ENCODE measurements at places on chromosomes 2 and 18. TPM values are rescaled to one million over a fixed set of nuclear protein-coding genes. Genes with fewer than 3 reads are reported as not detected.

Gene MEP1B
- 0.34 TPM for polyA plus RNA-seq

Gene GTF2A1L
- 0.68 TPM for polyA plus RNA-seq

Gene GCC2
- polyA plus RNA-seq = 46.5 TPM

Gene COL6A3
- 1.3 TPM for polyA plus RNA-seq

Gene IGFBP2
- polyA plus RNA-seq = 569 TPM

Gene CPLX4
- polyA plus RNA-seq = not detected

Gene REG1B
- polyA plus RNA-seq = not detected

Gene ANO7
- polyA plus RNA-seq = 3.4 TPM

Gene SH2D6
- polyA plus RNA-seq = 1.5 TPM

Gene REEP1
- 19.3 TPM for polyA plus RNA-seq

Gene KIF1A
- 4.3 TPM for polyA plus RNA-seq

Gene ALLC
- polyA plus RNA-seq = not detected

Gene CHMP1B
- polyA plus RNA-seq = 46.9 TPM

Gene SLC5A7
- polyA plus RNA-seq = not detected

Gene VWC2L
- 0.36 TPM for polyA plus RNA-seq

Gene CNGA3
- polyA plus RNA-seq = not detected

Gene RNU2-63P
- not detected for polyA plus RNA-seq

Gene RUFY4
- not detected for polyA plus RNA-seq

Gene HTR2B
- 0.41 TPM for polyA plus RNA-seq

Gene PRSS56
- polyA plus RNA-seq = not detected

Gene KANSL1L
- polyA plus RNA-seq = 15.6 TPM

Gene MATN3
- polyA plus RNA-seq = 4.8 TPM

Gene METTL8
- 16.5 TPM for polyA plus RNA-seq

Gene SCN9A
- polyA plus RNA-seq = 1.4 TPM

Gene EPC2
- 2.1 TPM for polyA plus RNA-seq

Gene GAL3ST2
- not detected for polyA plus RNA-seq

Gene PROKR1
- polyA plus RNA-seq = not detected

Gene ERMN
- not detected for polyA plus RNA-seq

Gene EML6
- 0.36 TPM for polyA plus RNA-seq

Gene ECEL1
- 0.70 TPM for polyA plus RNA-seq

Gene CPSF3
- polyA plus RNA-seq = 57.5 TPM

Gene HOXD3
- not detected for polyA plus RNA-seq

Gene TEX44
- polyA plus RNA-seq = not detected

Gene RAB12
- polyA plus RNA-seq = 12.1 TPM

Gene ABHD1
- 2.0 TPM for polyA plus RNA-seq

Gene RETREG2
- 77.6 TPM for polyA plus RNA-seq

Gene ESPNL
- polyA plus RNA-seq = 3.7 TPM

Gene CTIF
- polyA plus RNA-seq = 13.2 TPM

Gene ASXL3
- 8.3 TPM for polyA plus RNA-seq

Gene CD8A
- 0.41 TPM for polyA plus RNA-seq

Gene RSAD2
- 0.65 TPM for polyA plus RNA-seq

Gene SLC19A3
- 0.35 TPM for polyA plus RNA-seq

Gene IL36A
- not detected for polyA plus RNA-seq

Gene FRZB
- 23.9 TPM for polyA plus RNA-seq

Gene DSG1
- not detected for polyA plus RNA-seq

Gene CDCA7
- polyA plus RNA-seq = 28.6 TPM

Gene DQX1
- polyA plus RNA-seq = 0.67 TPM

Gene TUBB8B
- not detected for polyA plus RNA-seq

Gene CRYBA2
- not detected for polyA plus RNA-seq

Gene NLRC4
- polyA plus RNA-seq = 1.3 TPM

Gene ALPP
- not detected for polyA plus RNA-seq

Gene KCNIP3
- polyA plus RNA-seq = 2.6 TPM

Gene DLX1
- not detected for polyA plus RNA-seq
